Stimulated activated CD4-positive, alpha-beta T cell treated with anti-CD3 and anti-CD28 coated beads, Interleukin-15, amount 100 ng/mL, for 1 hour (primary cell): ENCODE measurements at places on chromosomes 5 and 9.
A peak's percentile ranks its signal among the peaks of the same experiment; 100 is the strongest.

DNA sequence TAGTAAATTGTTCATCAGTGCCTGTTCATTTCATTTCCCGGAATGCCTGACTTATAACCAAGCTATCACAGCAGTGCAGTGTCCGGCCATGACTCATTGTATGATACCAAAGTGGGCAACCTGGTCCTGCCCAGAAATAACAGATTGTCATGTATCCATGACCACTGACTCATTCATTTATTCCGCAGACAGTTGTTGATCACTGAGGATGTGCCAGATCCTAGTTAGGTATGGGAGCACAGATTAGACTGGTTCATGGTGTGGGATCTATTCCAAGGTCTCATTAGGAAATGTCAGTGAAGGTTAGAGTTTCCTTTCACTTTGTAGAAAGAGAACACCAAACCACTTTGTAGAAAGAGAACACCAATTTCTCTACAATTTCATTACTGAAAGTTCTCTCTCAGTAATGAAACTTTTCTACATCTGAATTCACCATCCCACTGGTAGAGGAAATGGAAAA lies 8.7 kb downstream of the NREP start:
- no peak for DNase-seq

DNA sequence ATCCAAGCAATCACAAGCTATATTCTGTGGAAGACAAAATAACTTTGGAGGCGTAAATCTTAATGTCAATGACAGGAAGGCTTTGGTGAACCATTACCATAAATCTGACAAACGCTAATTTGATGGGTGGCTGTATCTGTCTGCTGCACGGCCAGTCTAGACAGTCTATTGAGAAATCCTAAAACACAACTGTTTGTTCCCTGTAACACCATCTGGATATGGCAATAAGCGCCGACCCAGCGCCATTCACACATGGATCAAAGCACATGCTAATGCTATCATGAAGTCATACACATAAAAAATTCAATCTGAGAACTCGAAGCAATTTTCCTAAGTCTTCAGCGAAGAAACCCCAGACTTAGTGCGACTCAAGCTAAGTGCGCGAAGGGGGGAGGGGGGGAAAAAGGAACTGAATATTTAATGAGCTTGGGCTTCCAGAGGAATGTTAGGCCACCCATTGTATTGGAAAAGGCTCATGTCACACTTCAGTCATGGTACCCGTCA lies 95.1 kb downstream of the ARL15 start:
- DNase-seq = no peak

GRCh38 chr5:116358911-116359418 lies 215.7 kb downstream of the SEMA6A start:
- no peak for DNase-seq

- DNase-seq = no peak
These were observed 70.7 kb downstream of the RFK start for GRCh38 chr9:76323490-76323889.

- no peak for DNase-seq
These were observed 33.6 kb downstream of the TMOD1 start for GRCh38 chr9:97534961-97535594.

GRCh38 chr5:105508519-105508918 lies 1945.9 kb upstream of the NUDT12 start:
- DNase-seq = no peak

DNA sequence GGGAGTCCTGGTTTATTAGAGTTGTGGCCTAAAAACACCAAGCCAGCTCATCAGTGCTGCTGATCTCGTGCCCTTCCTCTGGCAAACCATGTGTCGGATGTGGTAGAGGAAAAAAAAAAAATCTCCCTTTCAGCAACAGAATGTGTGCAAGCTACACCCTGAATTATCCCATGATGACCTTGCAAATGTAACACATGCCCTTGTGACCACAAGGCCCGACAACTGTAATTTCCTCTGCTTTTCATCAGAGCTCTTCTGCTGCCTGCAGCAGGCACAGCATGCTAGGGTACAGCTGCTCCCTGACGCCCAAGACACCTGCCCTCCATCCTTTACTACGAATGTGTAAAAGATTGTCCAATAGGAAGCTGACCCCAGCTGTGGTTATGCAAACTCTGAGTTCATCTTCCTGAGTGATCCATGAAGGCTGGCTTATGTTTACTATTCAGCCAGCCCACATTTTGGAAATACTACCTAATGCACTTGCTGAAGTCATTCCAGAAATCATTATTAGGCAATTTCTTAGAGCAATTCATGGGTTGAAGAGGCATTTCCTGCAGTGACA lies 14.6 kb upstream of the BNC2 start:
- no peak for DNase-seq

DNA sequence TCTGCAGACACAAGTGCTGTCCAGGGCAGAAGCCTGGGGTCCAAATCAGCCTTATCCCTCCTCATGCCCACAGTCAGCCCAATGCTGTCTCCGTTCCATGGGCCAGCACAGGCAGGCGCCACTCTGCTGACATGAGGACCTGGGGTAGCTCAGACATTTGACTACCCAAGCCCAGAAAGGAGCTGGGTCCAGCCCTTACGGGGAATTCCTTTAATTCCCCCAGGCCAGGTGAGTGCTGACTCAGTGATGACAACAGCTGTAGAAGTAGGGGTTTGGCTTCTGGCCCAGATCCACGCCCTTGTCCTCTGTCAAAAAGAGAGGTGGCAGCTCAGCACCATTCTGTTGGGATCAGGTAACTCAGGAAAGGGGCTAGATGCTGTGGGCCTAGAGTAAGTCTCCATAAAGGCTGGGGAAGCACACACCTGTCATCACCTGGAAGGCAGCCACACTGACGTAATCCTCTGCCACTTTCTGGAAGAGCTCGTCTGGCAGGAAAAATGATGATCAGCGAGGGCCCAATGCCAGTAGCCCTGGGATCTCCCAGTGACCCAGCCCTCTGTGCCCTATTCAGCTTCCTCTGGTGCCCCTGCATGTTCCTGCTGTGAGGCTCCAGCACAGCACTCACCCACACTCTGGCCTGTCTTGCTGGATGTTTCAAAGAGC lies 1.9 kb downstream of the RAB24 start:
- DNase-seq = no peak

- DNase-seq = no peak
These were observed 98.3 kb downstream of the PSD2 start for GRCh38 chr5:139893873-139894272.

- no peak for DNase-seq
These were observed 123.7 kb downstream of the ARHGEF28 start for GRCh38 chr5:73749485-73750270.

GRCh38 chr5:33276628-33276950 lies 164.2 kb upstream of the TARS1 start:
- DNase-seq = no peak

DNA sequence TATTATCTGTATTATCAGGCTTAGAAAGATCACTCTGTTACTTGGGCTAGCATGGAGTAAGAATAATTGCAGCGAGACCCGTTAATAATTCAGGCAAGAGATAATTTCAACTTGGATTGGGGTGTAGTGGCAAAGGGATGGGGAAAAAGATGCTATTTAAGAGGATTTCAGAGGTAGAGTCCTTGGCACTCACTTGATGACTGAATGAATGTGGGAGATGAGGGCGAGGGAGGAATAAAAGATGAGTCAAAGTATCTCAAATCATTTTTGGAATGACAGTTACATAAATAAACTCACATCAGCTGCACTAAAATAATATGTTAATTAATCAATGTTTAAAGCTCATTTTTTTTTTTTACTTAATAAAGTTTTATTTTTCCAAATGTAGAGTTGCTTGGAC lies 4.5 kb upstream of the GPR21 start:
- DNase-seq = no peak

GRCh38 chr5:34583167-34583566 lies 73.0 kb upstream of the RAI14 start:
- no peak for DNase-seq

DNA sequence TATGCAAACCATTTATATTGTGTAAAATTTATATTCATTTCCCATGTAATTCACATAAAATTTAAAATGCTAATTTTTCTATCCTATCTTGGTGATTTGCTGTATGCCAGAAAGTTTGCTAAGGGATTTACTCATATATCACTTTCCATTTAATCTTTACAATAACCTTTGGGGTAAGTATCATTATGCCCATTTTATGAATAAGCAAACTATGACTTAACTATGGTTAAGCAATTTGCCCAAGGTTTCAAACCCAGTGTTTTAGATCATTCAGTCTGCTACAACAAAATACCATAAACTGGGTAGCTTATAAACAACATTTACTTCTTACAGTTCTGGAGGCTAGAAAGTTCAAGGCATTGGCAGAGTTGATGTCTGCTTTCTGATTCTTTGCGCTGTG lies 246.4 kb upstream of the TMEM161B start:
- DNase-seq = no peak

DNA sequence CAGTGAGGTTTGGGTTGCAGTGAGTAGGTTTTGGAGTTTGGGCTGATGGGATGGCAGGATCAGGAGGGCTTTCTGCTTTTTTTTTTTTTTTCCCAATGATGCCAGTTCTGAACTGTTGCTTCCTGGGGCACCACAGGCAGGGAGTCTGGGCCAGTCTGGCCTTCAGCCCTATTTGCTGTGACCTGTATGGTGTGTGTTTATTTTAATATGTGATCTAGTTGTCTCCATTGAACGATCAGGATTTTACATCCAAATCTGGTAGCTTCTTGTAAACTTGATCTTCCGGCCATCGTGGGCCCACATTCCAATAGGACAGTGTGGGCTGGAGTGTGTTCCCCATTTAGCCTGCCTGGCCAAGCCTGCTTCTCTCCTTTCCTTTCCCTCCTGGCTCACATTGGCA lies 25.8 kb upstream of the DAB2IP start:
- no peak for DNase-seq

GRCh38 chr5:168667301-168667840 lies 88.2 kb upstream of the PANK3 start:
- no peak for DNase-seq

DNA sequence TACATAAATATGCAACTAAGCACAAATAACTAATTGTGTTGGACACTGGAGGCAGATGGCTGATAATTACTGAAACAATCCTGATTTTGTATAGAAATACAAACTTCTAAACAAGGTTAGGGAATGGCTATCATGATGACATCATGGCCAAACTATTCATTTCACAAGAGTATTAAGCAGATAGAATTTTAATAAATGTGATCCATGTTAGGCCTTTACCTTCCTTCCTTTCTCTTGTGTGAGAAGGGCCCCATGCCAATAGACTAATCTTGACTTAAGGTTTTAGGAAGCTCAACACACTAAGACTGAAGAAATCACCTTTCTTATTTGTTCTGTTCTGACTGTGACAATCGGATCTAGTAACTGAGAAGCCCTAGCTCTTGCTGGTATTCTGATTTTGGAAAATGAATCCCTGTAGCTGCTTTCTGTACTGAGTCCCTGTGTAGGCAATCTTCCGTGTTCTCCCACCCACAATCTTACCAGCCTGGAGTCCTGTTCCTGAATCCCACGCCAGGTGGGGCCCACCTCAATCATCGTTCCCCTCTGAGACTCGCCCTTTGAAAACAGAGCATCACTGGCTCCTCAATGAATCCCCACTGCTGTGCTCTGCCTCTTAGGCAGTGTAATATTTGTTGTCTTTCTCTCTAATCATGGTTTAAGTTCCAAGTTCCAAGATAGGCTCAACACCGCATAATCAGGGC lies 168.7 kb upstream of the GNA14 start:
- DNase-seq = no peak

GRCh38 chr5:12023614-12024241 lies 119.5 kb upstream of the CTNND2 start:
- no peak for DNase-seq

- DNase-seq = no peak
These were observed 50.4 kb downstream of the ACO1 start for GRCh38 chr9:32434892-32435291.

DNA sequence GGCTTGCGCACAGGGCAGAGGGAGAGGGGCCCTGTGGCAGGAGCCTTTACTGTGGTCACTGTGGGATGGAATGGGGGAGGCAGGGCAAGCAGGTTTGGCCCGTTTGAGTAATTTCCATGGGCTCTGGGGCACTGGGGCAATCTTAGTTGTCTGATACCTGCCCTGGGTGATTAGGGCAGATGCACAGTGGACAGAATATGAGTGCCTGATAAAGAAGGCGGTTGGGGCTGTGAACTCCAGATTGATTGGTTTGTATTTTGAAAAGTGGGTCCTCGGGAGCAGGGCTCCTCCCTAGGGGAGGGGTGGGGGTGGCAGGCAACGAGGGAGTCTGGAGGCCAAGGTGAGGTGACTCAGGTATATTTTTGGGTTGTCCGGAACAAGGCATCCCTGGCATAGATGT lies 247.5 kb downstream of the NSG2 start:
- DNase-seq = no peak

- no peak for DNase-seq
These were observed 350.0 kb upstream of the ISL1 start for GRCh38 chr5:51033215-51033614.

- no peak for DNase-seq
These were observed 2.0 kb downstream of the LHX2 start for GRCh38 chr9:124013309-124014210.

DNA sequence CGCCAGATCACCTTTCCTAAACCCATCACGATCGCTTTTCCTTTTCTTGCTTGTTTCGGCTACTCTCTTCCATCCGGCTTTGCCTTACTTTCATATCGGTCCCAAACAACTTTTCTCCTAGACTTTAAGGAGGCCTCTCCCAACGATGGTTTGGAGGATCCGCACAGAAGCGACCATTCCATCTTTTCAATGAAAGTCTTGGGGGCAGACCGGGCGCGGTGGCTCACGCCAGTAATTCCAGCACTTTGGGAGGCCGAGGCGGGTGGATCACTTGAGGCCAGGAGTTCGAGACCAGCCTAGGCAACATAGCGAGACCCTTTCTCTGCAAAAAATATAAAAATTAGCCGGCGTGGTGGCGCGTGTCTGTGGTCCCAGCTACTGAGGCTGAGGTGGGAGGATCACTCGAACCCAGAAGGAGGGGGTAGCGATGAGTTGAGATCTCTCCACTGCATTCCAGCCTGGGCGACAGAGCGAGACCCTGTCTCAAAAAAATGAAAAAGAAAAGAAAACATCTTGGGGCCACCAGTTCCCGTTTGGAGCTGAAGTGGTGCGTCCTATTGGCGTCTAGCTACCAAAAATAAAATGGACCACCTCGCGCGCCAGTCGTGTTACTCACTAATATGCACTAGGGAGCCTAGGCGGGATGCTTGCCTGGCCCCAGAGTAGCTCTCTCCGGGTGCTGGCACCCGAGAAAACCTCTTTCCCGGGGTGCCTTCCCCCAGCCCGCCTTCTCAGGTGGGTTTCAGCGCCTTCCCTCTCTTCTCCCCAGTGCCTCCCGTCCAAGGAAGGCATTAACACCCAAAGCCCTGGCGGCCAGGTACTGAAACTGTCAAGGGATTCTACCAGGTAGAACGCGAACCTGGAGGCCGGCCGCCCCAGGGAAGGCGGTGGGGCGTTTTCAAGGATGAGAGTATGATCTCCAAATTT lies 800 bp upstream of the AP3B1 start:
- DNase-seq = peak; percentile 8

DNA sequence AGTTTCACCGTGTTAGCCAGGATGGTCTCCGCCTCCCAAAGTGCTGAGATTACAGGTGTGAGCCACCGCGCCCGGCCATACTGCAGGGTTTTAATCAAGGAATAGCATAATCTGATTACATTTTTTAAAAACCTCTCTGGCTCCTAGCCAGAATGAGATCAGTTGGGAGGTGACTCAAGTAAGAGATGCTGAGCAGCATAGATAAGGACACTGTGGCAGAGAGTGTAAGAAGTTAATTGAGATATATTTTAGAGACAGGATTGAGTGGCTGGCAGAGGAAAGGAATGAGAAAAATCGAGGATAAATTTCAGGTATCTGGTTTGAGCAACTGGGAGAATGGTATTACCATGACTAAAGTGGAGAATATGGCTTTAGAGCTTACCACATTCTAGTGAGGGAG lies 7.3 kb upstream of the RIGI start:
- no peak for DNase-seq

- DNase-seq = no peak
These were observed 176.2 kb downstream of the IRX2 start for GRCh38 chr5:2575292-2575691.

- no peak for DNase-seq
These were observed 180.3 kb upstream of the ADRA1B start for GRCh38 chr5:159735749-159736660.
